ENCODE measurements at places on chromosomes 7 and 10. TPM values are rescaled to one million over a fixed set of nuclear protein-coding genes. Genes with fewer than 3 reads are reported as not detected.

Gene MYOF
- 213 TPM for total RNA-seq

Gene NPC1L1
- 0.03 TPM for total RNA-seq

Gene SUMF2
- total RNA-seq, result 116 TPM

Gene GSDME
- total RNA-seq, result 40.2 TPM

Gene BICC1
- 20.6 TPM for total RNA-seq

Gene MTPN
- total RNA-seq, result 114 TPM

Gene PON1
- total RNA-seq, result 0.94 TPM

Gene PLOD3
- 80.2 TPM for total RNA-seq

Gene H2BK1
- total RNA-seq, result not detected

Gene CCL26
- 8.8 TPM for total RNA-seq

Gene HACD1
- 64.4 TPM for total RNA-seq

Gene PCGF5
- 36.6 TPM for total RNA-seq

Gene STOX1
- 0.87 TPM for total RNA-seq

Gene MORN4
- 8.7 TPM for total RNA-seq

Gene CALHM1
- total RNA-seq, result not detected

Gene GIMAP6
- not detected for total RNA-seq

Gene GTPBP4
- total RNA-seq, result 103 TPM

Gene ATP6V0A4
- 0.15 TPM for total RNA-seq

Gene SPDYE2B
- total RNA-seq, result not detected

Gene PRPS1L1
- total RNA-seq, result not detected

Gene HYCC1
- total RNA-seq, result 18.9 TPM

Gene LRRD1
- not detected for total RNA-seq

Gene RET
- 0.52 TPM for total RNA-seq

Gene SUGCT
- total RNA-seq, result 1.6 TPM

Gene EVX1
- not detected for total RNA-seq

Gene C7orf57
- total RNA-seq, result 0.20 TPM

Gene HTR7
- 0.10 TPM for total RNA-seq

Gene SEMA3A
- total RNA-seq, result 4.7 TPM

Gene GRB10
- 77.3 TPM for total RNA-seq

Gene DDIT4
- 239 TPM for total RNA-seq

Gene GRID2IP
- total RNA-seq, result not detected

Gene AOC1
- not detected for total RNA-seq

Gene TAC1
- not detected for total RNA-seq

Gene MKI67
- 54.3 TPM for total RNA-seq

Gene NUTM2E
- total RNA-seq, result 0.53 TPM

Gene OR6V1
- not detected for total RNA-seq

Data from A549 treated with CORT108297 at 1 μM for 4 hours (cell line).